ENCODE measurements at places on chromosomes 2 and 18.

GRCh38 chr2:188382107-188382506 lies 90.4 kb downstream of the GULP1 start:
- DNase-seq = no peak

DNA sequence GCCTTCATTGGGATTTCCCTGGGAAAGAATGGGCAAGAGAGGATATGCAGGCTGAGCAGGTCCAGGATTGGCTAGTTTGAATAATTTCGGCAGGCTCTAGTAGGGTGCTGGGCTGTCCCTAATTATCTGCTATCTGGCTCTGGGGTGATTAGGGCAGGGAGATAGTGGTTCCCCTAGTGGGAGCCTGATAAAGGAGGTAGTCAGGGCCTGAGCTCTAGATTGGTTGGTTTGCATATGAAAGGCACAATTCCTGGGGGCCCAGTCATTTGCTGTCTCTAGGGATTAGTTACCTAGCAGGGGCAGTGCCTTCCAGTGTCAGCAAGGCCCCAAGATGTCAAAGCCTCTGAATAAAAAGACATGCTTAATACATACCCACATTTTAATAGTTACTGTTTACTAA lies 690.1 kb upstream of the KLHL29 start:
- DNase-seq = no peak

- DNase-seq = no peak
Measured at GRCh38 chr18:27763341-27763740, 413.6 kb downstream of the CDH2 start.

DNA sequence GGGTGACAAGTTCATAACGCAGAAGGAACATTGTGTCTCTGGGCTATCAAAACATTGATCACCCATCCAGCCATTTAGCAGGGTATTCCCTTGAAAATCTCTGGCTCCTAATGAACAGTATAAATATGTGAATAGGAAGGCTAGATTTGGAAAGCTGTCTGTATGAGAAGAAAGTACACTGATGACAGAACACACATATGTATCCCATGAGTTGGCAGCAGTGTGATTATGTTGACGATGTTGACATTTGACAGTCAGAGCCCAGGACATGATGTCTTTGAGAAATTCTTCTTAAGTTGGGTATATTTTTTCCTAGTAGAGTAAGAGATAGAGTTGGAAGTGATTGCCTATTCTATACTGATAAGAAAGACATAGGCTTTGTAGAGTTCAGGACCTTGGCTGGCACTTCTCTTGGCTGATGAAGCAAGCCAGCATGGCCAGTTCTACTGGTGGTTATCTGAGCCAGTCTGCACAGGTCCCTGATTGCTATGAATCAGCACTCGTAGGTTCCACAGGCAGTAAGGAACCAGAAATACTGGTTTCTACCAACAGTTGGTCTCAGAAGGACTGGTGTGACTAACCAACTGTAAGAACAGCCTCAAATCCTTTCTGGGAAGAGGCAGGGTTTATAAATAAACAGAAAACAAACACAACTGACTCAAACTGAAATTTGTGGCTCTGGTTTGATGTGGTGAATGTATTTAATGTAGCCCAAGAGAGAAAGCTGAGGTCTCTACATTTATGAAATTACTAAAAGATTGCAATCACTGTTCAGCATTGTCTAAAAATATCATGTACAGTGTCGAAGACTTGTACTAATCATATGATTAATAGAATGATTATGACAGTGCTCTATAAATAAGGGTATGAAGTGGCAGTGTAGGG lies 43.9 kb upstream of the RAPH1 start:
- peak; percentile 92 for DNase-seq

DNA sequence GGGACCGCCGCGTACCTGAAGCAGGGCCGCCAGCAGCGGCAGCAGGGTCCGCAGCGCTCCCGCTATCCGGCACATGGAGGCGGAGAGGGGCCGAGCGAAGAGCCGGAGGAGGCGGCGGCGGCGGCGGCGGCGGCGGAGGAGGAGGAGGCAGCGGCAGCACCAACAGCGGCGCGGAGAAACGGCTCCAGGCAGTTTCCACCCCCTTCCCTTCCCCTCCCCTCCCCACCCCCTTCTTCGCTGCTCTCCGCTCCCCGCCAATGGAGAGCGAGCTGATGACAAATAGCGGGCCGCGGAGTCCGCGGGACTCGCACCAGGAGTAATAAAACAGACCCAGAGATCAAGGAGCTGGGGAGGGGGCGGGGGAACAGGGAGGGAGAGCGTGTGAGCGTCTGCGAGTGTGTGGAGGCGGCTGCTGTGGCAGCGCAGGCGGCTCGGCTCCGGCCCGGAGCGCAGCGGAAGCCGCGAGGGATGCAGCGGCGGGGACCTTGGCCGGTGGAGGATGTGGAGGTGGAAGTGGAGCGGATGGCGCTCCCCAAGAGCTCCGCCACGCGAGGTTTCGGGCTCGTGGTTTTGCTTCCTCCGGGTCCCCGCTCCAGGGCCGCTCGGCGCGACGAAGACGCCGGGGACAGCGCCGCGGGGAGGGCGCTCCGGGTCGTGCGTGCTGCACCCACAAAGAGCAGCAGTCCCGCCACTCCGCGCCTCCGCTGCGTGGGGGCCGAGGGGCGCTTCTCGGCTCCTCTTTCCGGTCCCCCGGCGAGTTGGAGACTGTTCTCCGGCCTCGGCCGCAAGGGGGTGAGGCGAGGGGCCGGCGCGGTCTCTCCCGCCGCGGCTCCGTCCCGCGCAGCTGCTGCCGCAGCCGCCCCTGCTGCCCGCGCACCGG lies at the start of gene CDH2:
CDH2 (minus strand) TSS at position 183 of the 880 bp plus-strand sequence; CDS start at position 75, 108 bp downstream.
- DNase-seq = peak; percentile 73

- no peak for DNase-seq
Measured at GRCh38 chr2:158725441-158725891, 69.7 kb upstream of the DAPL1 start.

GRCh38 chr18:58069099-58069498 lies 25.1 kb downstream of the NEDD4L start:
- DNase-seq = no peak

- no peak for DNase-seq
Measured at GRCh38 chr2:227164763-227165291, 403 bp downstream of the COL4A3 start.

DNA sequence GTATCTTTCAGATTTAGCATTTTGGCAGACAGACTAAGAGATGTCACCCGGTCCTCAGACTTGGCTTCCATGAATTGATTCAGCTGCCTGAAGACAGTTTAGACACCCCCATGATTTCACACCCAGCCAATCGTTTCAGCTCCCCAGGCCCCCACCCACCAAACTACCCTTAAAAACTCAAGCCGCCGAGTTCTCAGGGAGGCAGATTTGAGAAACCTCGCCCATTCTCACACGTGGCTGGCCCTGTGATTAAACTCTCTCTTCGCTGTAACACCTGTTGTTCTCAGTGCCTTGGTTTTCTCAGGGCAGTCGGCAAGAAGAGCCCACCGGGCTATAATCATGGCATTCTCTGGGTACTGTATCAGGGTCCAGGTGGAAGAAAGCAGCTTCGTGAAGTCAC lies 35.2 kb downstream of the UXS1 start:
- DNase-seq = no peak

- no peak for DNase-seq
Measured at GRCh38 chr2:71620116-71620515, 166.8 kb downstream of the DYSF start.

- DNase-seq = no peak
Measured at GRCh38 chr2:226575928-226576327, 223.7 kb downstream of the IRS1 start.

DNA sequence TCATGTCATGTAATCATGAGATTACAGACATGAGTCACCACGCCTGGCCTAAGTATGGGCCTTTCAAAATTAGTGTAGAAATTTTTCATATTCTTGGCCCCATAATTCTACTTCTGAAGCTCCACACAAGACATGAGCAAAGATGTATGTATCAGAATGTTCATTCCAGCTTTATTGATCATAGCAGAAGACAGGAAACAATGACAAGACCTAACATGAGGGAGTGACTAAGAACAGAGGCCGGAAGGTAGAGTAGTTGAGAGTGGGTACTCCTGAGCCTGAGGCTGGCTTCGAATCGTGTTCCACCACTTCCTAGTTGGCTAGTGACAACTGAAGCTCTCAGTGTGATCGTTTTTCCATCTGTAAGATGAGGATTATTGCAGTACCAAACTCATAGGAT lies 89.3 kb downstream of the ARMC9 start:
- no peak for DNase-seq

- no peak for DNase-seq
Measured at GRCh38 chr2:63345285-63345633, 243.0 kb downstream of the WDPCP start.

GRCh38 chr2:170814533-170815230 lies 2.0 kb upstream of the GAD1 start:
- no peak for DNase-seq

- DNase-seq = no peak
Measured at GRCh38 chr2:97755491-97755890, 42.1 kb downstream of the ZAP70 start.

- no peak for DNase-seq
Measured at GRCh38 chr2:150944315-150944714, 317.3 kb downstream of the RBM43 start.

GRCh38 chr2:231336236-231336635 lies 59.3 kb upstream of the B3GNT7 start:
- no peak for DNase-seq

GRCh38 chr2:187976259-187976985 lies 315.3 kb upstream of the GULP1 start:
- no peak for DNase-seq

DNA sequence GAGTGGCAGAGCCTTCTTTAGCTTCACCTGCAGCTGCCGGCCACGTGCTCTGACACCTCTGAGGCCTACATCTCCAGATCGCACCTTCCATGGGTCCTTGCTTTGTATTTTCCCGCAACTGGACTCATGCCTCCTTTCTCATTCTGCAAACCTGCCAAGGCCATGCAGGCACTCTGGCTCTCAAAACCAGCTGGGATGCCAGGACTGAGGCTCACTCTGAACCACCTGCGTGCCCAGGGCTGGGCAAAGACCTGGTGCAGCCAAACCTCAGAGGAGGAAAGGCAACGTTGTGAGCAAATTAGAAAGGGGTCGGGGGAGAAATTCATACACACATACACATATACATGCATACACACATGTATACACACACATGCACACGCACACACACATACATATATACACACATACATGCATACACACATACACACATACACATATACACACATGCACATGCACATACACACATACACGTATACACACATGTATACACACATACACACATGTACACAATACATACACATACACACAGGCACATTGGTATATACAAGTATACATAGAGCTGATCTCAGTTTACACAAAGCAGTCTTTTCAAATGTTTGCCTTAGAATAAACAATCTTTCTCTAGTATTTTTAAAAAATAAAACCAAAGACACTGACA lies 125.2 kb downstream of the RTP5 start:
- no peak for DNase-seq

DNA sequence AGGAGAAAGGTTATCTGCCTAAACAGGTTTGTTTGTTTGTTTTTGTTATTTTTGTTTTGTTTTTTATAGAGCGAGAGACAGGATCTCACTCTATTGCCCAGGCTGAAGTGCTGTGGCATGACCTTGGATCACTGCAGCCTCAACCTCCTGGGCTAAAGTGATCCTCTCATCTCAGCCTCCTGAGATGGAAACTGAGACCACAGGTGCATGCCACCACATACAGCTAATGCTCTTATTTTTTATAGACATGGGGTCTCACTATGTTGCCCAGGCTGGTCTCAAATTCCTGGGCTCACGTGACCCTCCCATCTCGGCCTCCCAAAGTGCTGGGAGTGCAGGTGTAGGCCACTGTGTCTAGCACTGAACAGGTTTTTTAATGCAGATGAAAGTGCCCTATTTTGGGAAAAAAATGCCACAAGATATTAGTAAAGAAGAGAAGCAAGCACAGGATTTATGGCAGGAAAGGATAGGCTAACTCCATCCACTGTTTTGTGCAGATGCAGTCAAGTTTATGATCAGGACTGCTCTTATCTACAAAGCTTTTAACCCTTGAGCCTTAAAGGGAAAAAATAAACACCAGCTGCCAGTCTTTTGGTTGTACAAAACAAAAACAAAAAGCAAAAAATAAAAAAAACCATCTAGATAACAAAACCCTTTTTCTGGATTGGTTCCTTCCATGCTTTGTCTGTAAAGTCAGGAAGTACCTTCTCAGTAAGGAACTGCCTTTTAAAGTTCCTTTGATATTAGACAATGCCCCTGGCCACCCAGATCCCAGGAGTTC lies 29.4 kb downstream of the MAP4K3 start:
- DNase-seq = no peak

GRCh38 chr2:184599054-184599871 lies 934 bp downstream of the ZNF804A start:
- DNase-seq = peak; percentile 61

GRCh38 chr2:95025406-95026319 lies at the start of gene MAL:
Gene MAL, plus strand, starts transcription at chr2:95025708. Its CDS starts 85 bp downstream, at chr2:95025793.
- DNase-seq = no peak

GRCh38 chr18:51861046-51861445 lies 479.0 kb upstream of the DCC start:
- DNase-seq = no peak

DNA sequence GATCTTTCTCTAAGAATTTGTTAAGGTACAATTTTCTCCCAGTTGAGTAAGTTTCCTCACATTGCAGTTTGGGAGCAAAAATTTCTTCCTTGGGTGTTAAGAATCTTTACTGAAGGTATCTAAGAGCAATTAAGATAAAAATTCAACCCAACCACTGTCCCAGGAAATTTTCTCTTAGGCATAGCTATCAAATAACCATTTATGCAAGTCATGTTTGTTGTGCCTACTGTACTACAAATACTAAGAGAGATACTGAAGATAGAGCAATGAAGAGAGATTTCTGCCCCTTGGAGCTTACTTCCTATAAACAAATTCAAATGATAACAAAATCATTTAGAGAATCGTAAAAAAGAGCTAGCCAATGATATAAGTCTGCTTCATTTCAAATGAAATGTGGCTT lies 402.8 kb downstream of the LRRTM4 start:
- DNase-seq = no peak

- DNase-seq = no peak
Measured at GRCh38 chr18:47545613-47546012, 294.2 kb upstream of the SKOR2 start.

DNA sequence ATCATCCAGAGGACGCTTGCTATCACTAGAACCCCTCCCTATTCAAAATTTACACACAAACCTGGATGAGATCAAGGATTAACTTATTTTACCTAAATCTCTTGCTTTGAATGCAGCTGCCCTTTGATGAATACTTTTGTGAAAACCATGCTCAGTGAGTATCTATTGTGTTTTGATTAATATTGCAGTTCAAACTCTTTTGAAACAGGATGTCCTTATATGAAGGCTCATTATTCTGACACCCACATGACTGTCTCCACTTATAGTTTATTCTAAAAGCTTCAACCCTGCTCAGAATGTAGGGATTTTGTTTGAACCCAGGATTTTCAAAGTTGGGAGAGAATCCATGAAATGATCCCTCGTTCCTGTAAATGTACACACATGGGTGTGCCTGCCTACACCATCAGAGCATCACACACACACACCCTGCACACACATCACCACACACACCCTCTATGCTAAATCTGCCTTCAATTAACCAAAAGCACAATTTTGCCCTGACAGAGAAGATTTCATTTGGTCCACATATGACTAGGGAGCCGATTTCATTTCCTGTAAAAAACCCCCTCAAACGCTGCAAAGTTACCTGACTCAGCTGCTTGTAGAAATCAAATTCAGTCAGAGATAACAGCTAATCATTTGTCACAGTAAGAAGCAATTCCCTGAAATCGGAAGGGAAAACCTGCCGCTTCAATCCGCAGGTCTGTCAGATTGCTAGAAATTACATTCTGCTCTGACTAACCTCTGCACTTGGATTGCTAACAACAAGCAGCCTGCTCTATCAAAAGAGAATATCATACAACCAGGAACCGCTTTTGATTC lies 65.2 kb downstream of the ZEB2 start:
- no peak for DNase-seq

Data from H4 (cell line).